ENCODE measurements at places on chromosomes 11 and 22. TPM values are rescaled to one million over a fixed set of nuclear protein-coding genes. Genes with fewer than 3 reads are reported as not detected.

GRCh38 chr11:110467556-110467955 is 37.8 kb downstream of the FDX1 start:
- H3K36me3 ChIP-seq: peaks cover 12% of the 10 kb centered on the region
- H3K27ac ChIP-seq: no peak overlapping the region
- H3K4me1 ChIP-seq: no peaks in the 10 kb centered on the region
- H3K27me3 ChIP-seq: no peaks in the 10 kb centered on the region
- no peak for DNase-seq
- H3K4me3 ChIP-seq: no peak overlapping the region

GRCh38 chr11:57468276-57468675 is 7.9 kb downstream of the RTN4RL2 start:
- DNase-seq: no peak
- no peaks in the 10 kb centered on the region for H3K36me3 ChIP-seq
- H3K27ac ChIP-seq: no peak overlapping the region

DNA sequence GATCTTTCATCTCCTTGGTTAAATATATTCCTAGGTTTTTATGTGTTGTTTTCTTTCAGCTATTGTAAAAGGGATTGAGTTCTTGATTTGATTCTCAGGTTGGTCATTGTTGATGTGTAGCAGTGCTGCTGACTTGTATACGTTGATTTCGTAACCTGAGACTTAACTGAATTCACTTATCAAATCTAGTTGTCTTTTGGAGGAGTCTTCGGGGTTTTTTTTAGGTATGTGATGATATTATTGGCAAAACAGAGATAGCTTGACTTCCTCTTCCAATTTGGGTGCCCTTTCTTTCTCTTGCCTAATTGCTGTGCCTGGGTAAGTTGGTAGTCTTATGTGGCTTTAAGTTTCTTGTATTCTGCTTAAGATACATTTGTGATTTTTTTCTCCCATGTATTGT is 52.8 kb downstream of the CBL start:
- no peak for DNase-seq
- peaks cover 51% of the 10 kb centered on the region for H3K4me1 ChIP-seq
- no peak overlapping the region for H3K4me3 ChIP-seq
- H3K27me3 ChIP-seq: no peaks in the 10 kb centered on the region
- H3K36me3 ChIP-seq: peaks cover 18% of the 10 kb centered on the region

GRCh38 chr22:45499746-45500145 is 2.9 kb upstream of the FBLN1 start:
- peaks cover 38% of the 10 kb centered on the region for H3K27me3 ChIP-seq
- H3K27ac ChIP-seq: no peak overlapping the region
- no peak for DNase-seq

- H3K27ac ChIP-seq: peak overlapping the region; percentile 24
- no peaks in the 10 kb centered on the region for H3K36me3 ChIP-seq
- H3K27me3 ChIP-seq: peaks cover 13% of the 10 kb centered on the region
- H3K4me1 ChIP-seq: peaks cover 17% of the 10 kb centered on the region
- peak; percentile 57 for DNase-seq
Observed at GRCh38 chr11:66970807-66971442, 4.2 kb upstream of the C11orf86 start.

GRCh38 chr22:20553947-20554741 is 46.7 kb downstream of the MED15 start:
- no peaks in the 10 kb centered on the region for H3K27me3 ChIP-seq
- H3K36me3 ChIP-seq: peaks cover 73% of the 10 kb centered on the region
- no peak overlapping the region for H3K4me3 ChIP-seq
- H3K27ac ChIP-seq: no peak overlapping the region
- DNase-seq: no peak

DNA sequence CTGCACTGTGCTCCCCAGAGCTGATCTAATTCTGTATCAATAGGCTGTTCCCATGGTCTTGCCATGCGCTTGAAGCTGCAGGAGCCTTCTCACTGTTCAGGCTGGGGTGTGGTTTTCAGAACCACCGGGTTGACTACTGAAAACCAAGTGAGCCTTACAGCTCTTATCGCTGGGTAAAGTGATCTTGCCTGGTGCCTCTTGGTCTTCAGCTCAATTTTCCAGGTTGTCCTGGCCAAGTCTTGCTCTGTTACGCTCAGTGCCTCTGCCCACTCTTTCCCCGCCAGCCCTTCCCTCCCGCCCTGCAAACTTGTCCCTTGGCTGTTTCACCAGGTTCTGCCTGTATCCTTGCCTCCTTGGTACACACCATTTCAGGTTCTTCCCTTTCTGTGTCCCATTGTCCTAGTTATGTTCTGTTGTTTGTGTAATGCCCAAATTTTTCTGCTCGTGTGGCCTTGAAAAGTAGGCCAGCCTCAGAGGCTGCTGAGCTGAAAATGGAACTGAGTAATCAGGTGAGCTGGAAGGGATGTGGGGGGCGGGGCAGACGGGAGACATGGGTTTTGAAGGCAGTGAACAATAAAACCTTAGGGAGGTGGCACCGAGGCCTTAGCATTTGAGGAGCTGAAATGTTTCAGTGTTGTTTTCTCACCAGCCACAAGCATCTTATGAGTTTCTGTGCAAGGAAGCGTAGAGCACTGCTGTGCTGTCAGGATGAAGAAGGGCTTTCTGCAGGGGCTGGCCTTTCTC is 11.2 kb downstream of the PEX26 start:
- H3K36me3 ChIP-seq: peaks cover 65% of the 10 kb centered on the region
- peak; percentile 60 for DNase-seq
- peaks cover 40% of the 10 kb centered on the region for H3K4me1 ChIP-seq

DNA sequence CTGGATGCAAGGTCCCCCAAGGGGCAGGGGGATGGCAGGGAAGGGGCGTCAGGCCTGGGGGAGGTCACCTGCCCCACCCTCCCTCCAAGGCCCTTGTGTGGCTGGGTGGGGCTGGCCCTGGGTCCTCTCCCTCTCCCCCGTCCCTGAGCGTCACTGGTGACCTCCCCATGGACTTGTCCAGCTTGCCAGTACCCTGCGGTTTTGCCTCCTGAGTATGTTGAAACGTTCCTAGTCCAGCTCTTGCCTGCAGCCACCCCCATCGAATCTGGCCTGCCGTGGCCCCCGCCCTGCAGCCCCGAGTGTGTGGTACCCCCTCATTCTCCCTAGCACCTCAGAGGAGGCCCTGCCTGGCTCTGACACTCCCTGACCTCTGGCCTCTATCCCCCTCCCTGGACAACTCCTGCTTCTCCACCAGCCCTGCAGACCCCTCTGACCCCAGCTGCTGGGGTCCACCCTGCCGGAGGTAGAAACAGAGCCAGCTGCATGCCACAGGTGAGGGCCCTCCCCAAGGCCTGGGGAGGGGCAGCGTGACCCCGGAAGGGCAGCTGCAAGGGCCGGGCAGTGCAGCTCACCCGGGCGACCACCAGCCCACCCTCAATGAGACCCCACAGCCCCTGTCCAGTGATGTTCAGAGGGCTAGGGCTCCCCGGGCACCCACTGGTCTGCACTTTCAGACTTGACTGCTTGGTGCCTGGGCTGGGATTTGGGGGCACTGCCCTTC is 4.1 kb upstream of the MUC6 start:
- H3K4me3 ChIP-seq: no peak overlapping the region
- no peaks in the 10 kb centered on the region for H3K36me3 ChIP-seq
- DNase-seq: no peak
- no peaks in the 10 kb centered on the region for H3K4me1 ChIP-seq

GRCh38 chr11:129620237-129621104 is 195.2 kb upstream of the TMEM45B start:
- peaks cover 8% of the 10 kb centered on the region for H3K27me3 ChIP-seq
- no peaks in the 10 kb centered on the region for H3K4me1 ChIP-seq
- no peak overlapping the region for H3K4me3 ChIP-seq
- H3K36me3 ChIP-seq: no peaks in the 10 kb centered on the region
- no peak for DNase-seq

- no peaks in the 10 kb centered on the region for H3K27me3 ChIP-seq
- H3K4me1 ChIP-seq: peaks cover 45% of the 10 kb centered on the region
Observed at GRCh38 chr22:37198258-37199102, 10.4 kb upstream of the C1QTNF6 start.

GRCh38 chr11:75773595-75774353 is 5.2 kb downstream of the DGAT2 start:
- peak overlapping the region; percentile 65 for H3K27ac ChIP-seq
- H3K4me3 ChIP-seq: no peak overlapping the region
- H3K4me1 ChIP-seq: peaks cover 24% of the 10 kb centered on the region
- peaks cover 20% of the 10 kb centered on the region for H3K27me3 ChIP-seq
- H3K36me3 ChIP-seq: no peaks in the 10 kb centered on the region

Gene NXPE4
- not detected for total RNA-seq

Gene CCDC88B
- 58.4 TPM for total RNA-seq

Gene OR52N4
- 0.23 TPM for total RNA-seq

Gene TH
- not detected for total RNA-seq

Gene SYT13
- total RNA-seq: not detected

Gene WNT11
- not detected for total RNA-seq

Gene CDC45
- total RNA-seq: 103 TPM

Gene DDTL
- 2.8 TPM for total RNA-seq

Gene MAP6
- total RNA-seq: not detected

Gene KRTAP5-11
- not detected for total RNA-seq
